ENCODE measurements at places on chromosomes 6 and 20.

DNA sequence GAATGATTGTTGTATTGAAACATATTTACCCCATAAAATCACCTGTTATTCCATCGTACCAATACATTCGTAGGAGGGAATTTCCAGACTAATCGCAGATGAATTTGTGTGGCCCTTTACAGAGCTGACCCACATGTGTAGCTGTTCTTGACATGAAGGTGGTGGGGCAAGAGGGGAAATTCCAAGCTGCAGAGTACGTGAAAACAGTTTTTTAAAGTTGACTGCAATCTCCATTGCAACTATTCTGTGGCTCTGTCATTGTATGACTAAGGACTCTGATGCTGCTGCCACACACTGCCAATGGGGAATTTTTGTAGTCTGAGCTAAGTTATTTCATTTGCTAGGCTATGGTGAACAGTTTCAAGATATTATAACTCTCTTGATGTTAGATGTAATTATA lies 46.4 kb upstream of the ADTRP start:
- DNase-seq: peak; percentile 9

DNA sequence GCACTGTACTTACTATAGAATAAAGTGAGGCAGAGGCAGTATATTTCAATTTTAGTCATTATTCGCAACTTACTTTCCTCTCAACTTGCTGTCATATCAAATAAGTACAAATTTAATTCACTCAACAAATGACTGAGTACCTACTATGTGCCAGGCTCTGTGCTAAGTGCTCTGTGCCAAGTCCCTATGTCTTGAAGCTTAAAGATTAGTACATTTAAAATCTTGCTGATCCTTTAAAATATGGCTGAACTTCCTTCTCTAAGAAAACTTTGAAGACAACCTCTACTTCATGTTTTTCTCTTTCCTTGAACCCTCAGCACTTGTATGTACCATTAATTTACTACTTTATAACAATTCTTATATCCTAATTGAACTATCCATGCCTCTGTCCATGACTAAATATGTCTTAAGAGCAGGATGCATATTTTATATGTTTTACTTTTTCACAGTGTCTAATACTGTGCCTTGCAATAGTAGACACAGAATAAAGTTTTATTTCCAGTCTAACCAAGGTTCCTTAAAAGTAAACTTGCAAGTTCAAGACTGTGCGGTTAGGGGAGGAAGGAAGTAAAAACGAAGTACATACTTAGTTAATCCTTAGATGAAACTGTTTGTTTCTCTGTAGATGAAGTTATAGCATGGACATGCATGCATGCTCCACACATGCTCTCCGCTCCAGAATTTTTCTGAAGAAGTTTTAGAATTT lies 10.0 kb upstream of the LATS1 start:
- DNase-seq: no peak

DNA sequence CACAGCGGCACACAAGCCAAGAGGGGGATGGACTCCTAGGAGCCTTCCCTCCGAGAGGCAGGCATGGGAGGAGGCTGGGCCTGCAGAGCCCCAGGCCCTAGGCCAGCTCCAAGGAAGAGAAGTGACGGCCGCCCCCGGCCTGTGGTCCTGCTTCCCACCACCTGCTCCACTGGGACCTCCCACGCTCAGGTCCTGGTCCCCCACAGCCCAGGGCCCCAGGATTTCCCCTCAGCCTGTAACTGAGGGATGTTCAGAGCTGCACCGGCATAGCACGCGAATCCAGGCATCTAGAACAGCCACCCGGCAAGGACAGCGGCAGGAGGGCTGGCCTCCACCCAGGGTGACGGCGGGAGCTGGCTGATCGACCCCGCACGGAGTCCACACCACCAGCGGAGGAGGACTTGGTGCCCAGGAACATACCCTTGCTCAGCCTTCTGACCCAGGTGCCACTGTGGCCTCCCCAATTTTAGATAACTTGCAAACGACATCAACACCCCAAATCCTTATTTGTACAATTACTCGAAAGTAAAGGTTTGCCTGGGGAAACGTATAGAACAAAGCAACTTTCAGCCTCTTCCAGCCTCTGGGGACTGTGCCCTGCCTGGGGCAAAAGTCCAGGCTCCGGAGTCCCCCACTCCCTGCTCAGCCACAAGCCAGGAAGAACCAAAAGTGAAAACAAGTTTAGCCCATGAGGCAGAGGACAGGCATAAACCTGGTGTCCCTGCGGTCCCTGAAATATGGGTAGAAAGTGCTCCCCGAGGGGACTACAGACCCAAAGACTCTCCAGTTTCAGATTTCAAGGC lies 3.5 kb downstream of the GATA5 start:
- DNase-seq: no peak

DNA sequence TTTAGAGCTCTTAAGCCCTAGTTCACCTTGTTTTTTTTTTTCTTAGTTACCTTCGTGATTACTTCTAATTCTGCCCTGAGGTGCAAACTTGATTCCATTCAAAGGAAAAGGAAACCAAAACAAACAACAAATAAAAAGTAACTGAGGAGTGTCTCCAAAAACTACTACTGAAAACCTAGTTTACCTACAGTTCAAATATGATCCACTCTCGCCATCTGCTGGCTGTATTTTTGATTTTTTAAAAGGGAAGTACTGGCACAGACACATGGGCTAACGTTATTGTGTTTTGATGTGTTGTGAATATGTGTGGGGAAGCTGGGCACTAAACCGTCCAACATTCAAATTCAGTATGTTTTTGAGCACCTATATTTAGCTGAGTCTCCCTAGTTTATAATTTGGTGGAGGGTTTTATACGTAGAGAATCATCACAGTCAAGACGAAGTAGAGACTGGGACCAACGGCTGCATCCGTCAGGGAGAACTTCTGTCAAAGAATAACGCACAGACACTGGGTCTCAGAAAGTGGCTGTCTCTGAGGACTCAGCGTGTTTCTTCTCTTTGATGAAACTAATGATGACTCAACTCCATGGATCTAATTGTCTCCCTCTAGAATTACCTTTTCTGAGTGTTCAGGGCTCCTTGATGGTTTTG lies 373.5 kb upstream of the BTBD3 start:
- peak; percentile 73 for DNase-seq
